ENCODE measurements at places on chromosomes 1 and 21. TPM values are rescaled to one million over a fixed set of nuclear protein-coding genes. Genes with fewer than 3 reads are reported as not detected.

- no peak overlapping the region for H3K4me3 ChIP-seq
- H3K36me3 ChIP-seq = no peaks in the 10 kb centered on the region
- no peaks in the 10 kb centered on the region for H3K27me3 ChIP-seq
These were observed 123.9 kb downstream of the SMYD3 start for GRCh38 chr1:246383239-246383589.

- peaks cover 4% of the 10 kb centered on the region for H3K4me1 ChIP-seq
- no peak overlapping the region for H3K4me3 ChIP-seq
- DNase-seq = no peak
- no peak overlapping the region for H3K27ac ChIP-seq
- no peaks in the 10 kb centered on the region for H3K27me3 ChIP-seq
- H3K36me3 ChIP-seq = no peaks in the 10 kb centered on the region
These were observed 44.3 kb downstream of the CDC14A start for GRCh38 chr1:100396651-100397050.

DNA sequence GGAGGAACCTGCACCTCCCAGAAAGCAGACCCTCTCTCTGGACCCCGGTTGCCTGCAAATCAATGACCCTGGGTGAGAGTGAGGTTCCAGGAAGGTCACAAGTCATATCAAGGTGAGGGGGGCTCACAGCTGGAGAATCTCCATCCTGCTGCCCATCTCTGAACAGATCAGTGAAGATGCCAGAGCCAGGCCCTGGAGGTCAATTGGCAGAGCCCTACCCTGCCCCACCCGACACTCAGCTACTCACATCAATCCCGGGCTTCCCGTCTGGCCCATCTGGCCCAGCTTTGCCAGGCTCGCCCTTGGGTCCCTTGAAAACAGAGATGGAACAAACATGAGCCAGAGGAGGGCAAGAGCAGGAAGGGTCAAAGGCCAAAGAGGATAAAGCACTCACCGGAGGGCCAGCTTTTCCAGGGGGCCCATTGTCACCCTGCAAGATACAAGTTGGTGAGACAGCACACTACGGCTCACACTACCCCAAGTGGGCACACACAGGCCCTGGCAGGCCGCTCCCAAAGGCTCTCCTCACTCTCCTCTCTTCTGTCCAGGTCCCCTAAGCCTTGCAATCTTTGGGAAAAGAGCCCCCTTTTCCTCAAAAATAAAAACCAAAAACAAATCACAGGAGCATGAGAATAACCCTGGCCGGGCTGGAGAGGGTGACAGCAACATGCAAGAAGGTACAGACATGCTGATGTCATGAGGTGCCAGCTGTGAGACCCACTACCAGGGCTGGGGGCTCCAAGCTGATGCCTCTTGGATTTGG, 2.9 kb downstream of the COL9A2 start:
- H3K4me3 ChIP-seq = no peak overlapping the region
- H3K4me1 ChIP-seq = peaks cover 7% of the 10 kb centered on the region
- DNase-seq = no peak
- peaks cover 34% of the 10 kb centered on the region for H3K27me3 ChIP-seq
- H3K27ac ChIP-seq = no peak overlapping the region

DNA sequence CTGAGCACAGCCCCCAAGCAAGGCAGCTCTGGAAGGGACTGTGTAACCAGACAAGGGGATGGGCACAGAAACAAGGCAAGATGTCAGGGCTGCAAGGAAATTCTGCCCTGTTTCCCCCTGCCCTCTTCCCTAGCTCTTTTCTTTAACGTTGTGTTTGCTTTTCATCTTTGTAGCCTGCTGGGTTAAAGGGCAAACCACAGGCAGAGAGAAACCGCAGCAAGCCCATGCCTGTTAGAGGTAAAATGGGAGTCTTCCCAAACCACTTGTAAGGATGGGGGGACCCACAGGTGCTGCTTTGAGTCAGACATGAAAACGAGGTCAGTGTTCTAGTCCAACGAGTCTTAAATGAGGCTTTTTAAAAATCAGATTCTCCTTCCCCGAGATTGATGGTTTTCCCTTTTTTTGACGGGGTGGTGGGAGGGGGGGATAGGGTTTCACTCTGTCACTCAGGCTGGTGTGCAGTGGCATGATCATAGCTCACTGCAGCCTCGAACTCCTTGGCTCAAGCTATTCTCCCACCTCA, 13.3 kb downstream of the TGFBR3 start:
- peaks cover 50% of the 10 kb centered on the region for H3K4me1 ChIP-seq
- peak; percentile 73 for DNase-seq
- no peaks in the 10 kb centered on the region for H3K27me3 ChIP-seq

DNA sequence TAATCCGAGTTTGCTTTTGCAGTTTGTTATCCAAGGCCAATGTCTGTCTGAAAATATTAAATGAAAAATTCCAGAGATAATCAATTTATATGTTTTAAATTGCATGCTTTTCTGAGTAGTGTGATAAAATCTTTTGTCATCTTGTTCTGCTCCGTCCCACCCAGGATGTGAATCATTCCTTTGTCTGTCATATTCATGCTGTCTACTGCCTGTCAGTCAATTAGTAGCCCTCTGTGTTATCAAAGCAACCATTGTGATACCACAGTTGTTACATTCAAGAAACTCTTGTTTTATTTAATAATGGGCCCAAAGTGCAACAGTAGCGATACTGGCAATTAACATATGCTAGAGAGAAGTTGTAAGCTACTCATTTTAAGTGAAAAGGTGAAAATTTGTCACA, 819.3 kb downstream of the BRINP3 start:
- H3K4me1 ChIP-seq = peaks cover 38% of the 10 kb centered on the region
- no peaks in the 10 kb centered on the region for H3K36me3 ChIP-seq
- H3K27me3 ChIP-seq = no peaks in the 10 kb centered on the region
- H3K4me3 ChIP-seq = no peak overlapping the region
- peak; percentile 52 for DNase-seq
- H3K27ac ChIP-seq = no peak overlapping the region

- H3K27ac ChIP-seq = no peak overlapping the region
- H3K4me1 ChIP-seq = no peaks in the 10 kb centered on the region
- no peak overlapping the region for H3K4me3 ChIP-seq
- no peak for DNase-seq
- no peaks in the 10 kb centered on the region for H3K27me3 ChIP-seq
- H3K36me3 ChIP-seq = no peaks in the 10 kb centered on the region
These were observed 71.8 kb upstream of the IVNS1ABP start for GRCh38 chr1:185388815-185389214.

DNA sequence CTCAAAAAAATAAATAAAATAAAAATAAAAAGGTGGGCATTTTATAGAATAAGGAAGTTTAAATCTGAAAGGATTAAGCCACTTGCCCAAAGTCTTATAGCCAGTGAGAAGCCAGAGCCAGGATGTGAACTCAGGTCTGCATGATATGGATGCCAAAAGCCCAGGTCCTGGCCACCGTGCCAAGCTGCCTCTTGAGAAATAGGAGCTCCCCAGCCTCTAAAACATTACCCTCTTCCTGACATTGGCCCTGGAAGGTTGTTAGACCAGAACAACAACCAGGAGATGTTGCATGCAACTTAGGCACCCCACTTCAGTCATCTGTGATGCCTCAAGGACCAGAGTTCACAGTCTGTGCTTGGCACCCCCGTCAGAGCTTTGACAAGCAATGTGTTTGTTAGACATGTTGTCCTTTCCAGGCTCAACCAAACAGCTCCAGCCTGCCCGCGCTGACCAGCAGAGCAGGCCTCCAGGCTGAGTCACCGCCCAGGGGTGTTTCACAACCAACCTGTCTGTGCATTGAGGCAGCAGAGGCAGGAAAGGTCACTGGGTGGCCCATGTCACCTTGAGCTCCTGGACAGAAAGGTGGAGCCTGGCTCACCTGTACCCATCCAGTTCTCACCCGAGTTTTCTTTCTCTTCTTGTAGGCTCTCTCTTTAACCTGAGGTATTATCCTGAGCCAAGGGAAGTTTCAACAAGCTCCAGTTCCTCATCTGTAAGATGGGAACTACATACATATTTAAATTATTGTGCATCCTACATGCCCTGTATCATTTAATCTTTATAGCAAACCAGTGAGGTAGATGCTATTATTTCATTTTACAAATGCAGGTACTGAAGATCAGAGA, 14.9 kb upstream of the MED18 start:
- no peaks in the 10 kb centered on the region for H3K27me3 ChIP-seq
- peak overlapping the region; percentile 87 for H3K27ac ChIP-seq
- H3K36me3 ChIP-seq = no peaks in the 10 kb centered on the region

DNA sequence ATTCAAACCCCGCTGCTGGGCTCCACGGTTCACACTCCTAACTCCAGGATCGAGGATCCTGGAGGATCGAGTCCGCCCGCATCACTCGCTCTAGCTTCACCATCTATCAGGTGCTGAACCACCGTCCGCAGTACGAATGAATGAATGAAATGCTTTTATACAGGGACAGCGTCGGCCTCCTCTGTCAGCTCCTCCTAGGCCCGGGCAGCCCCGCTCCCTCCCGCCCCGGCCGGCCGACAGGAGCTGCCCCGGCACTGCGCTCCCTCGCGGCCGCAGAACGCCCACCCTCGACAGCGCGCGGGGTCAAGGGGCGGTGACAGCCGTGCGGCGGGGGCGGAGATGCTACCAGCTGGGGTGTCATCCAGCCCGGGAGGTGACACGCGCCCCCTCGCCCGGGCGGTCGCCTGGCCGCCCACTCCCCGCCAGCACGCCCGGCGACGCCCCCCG, 520 bp downstream of the ZBTB17 start:
- H3K36me3 ChIP-seq = peaks cover 29% of the 10 kb centered on the region
- H3K27ac ChIP-seq = peak overlapping the region; percentile 67
- H3K4me3 ChIP-seq = peak overlapping the region; percentile 77

- H3K4me3 ChIP-seq = no peak overlapping the region
- no peak for DNase-seq
- H3K27me3 ChIP-seq = peaks cover 38% of the 10 kb centered on the region
- no peak overlapping the region for H3K27ac ChIP-seq
- no peaks in the 10 kb centered on the region for H3K36me3 ChIP-seq
These were observed 7.1 kb upstream of the SSBP3 start for GRCh38 chr1:54413295-54413694.

- DNase-seq = no peak
- no peak overlapping the region for H3K27ac ChIP-seq
- H3K36me3 ChIP-seq = no peaks in the 10 kb centered on the region
- H3K4me3 ChIP-seq = no peak overlapping the region
These were observed 42.8 kb downstream of the LRRC8C start for GRCh38 chr1:89675677-89676076.

DNA sequence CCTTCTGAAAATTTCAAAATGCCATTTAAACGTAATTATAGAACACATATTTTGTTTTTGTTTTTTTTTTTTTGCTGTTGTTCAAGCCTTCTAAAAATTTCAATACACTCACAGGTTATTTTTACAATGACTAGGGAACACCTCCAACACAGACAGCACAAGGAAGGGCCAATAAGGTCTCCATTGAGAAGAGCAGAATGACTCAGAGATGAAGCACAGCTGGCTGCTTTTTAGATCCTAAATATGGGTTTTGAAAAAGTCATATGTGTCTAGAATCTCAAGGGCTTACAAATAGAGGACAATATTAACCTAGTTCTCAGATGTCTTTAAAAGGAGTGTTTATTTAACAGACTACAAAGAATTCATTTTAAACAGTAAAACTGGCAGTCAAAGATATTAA, 104.6 kb downstream of the NEGR1 start:
- H3K27ac ChIP-seq = no peak overlapping the region
- peak; percentile 9 for DNase-seq
- H3K4me3 ChIP-seq = no peak overlapping the region

DNA sequence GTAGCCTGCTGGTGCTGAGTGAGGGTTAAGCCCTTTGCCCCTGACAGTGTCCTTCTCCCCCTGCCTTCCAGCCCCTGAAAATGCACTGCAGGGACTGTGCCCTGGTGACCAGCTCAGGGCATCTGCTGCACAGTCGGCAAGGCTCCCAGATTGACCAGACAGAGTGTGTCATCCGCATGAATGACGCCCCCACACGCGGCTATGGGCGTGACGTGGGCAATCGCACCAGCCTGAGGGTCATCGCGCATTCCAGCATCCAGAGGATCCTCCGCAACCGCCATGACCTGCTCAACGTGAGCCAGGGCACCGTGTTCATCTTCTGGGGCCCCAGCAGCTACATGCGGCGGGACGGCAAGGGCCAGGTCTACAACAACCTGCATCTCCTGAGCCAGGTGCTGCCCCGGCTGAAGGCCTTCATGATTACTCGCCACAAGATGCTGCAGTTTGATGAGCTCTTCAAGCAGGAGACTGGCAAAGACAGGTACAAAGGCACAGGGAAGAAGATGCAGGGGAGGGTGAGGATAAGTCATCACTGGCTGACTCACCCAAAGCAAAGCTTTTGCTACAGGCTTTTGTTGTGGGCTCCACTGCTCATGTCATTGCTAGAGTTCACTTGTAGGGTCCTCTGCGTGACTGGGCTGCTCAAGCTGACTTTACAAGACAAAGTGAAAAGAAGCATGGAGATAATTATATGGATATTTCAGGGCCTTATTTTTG, 174.9 kb downstream of the PIGK start:
- H3K4me3 ChIP-seq = no peak overlapping the region
- H3K36me3 ChIP-seq = no peaks in the 10 kb centered on the region
- no peak overlapping the region for H3K27ac ChIP-seq
- H3K27me3 ChIP-seq = no peaks in the 10 kb centered on the region

DNA sequence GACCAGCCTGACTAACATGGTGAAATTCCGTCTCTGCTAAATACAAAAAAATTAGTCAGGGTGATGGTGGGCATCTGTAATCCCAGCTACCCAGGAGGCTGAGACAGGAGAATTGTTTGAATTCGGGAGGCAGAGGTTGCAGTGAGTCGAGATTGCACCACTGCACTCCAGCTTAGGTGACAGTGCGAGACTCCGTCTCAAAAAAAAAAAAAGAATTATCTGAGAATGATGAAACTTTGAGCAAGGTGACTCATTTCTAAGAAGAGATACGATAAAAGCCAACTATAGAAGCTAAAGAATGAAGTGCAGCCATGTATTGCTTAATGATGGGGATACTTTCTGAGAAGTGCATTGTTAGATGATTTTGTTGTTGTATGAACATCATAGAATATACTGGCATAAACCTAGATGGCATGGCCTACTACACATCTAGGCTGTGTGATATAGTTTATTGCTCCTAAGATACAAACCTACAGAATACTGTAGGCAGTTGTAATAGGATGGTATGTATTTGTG, 64.7 kb downstream of the SNRPE start:
- no peaks in the 10 kb centered on the region for H3K27me3 ChIP-seq
- peak; percentile 85 for DNase-seq
- H3K4me1 ChIP-seq = peaks cover 21% of the 10 kb centered on the region
- H3K36me3 ChIP-seq = no peaks in the 10 kb centered on the region
- H3K4me3 ChIP-seq = no peak overlapping the region

GRCh38 chr1:55879346-55879745, 664.2 kb upstream of the USP24 start:
- no peak overlapping the region for H3K27ac ChIP-seq
- no peaks in the 10 kb centered on the region for H3K4me1 ChIP-seq
- H3K27me3 ChIP-seq = no peaks in the 10 kb centered on the region
- H3K36me3 ChIP-seq = no peaks in the 10 kb centered on the region
- H3K4me3 ChIP-seq = no peak overlapping the region

GRCh38 chr1:98276514-98276913, 355.7 kb upstream of the DPYD start:
- no peak overlapping the region for H3K27ac ChIP-seq
- no peaks in the 10 kb centered on the region for H3K27me3 ChIP-seq
- H3K4me3 ChIP-seq = no peak overlapping the region

The PRKAA2 gene
- total RNA-seq = 1.0 TPM

The ST6GALNAC3 gene
- 0.37 TPM for total RNA-seq

The S100A8 gene
- 80.4 TPM for total RNA-seq

The LHX8 gene
- not detected for total RNA-seq

The RPE65 gene
- not detected for total RNA-seq

Measured in MCF 10A (cell line).